ENCODE measurements at places on chromosomes 2 and 18. TPM values are rescaled to one million over a fixed set of nuclear protein-coding genes. Genes with fewer than 3 reads are reported as not detected.

DNA sequence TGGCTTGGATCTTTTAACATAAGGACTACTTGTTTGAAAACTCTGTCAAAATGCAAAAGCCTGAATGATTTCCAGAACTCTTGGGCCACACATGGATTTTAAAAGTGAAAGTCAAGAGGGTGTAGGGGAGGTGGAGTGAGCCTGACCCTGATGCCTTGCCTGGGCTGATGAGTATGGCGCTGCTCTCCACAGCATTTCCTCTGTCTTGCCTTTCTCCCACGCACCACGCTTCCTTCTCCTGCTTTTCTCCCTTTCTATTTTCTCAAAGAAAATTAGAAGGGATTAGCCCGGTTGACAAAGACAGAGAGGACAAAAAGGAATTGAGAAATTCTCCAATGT lies 207.0 kb upstream of the CCDC68 start:
- H3K27me3 ChIP-seq: no peaks in the 10 kb centered on the region
- H3K27ac ChIP-seq: no peak overlapping the region
- no peaks in the 10 kb centered on the region for H3K4me1 ChIP-seq
- no peak for DNase-seq
- no peak overlapping the region for H3K4me3 ChIP-seq
- peaks cover 5% of the 10 kb centered on the region for H3K36me3 ChIP-seq

DNA sequence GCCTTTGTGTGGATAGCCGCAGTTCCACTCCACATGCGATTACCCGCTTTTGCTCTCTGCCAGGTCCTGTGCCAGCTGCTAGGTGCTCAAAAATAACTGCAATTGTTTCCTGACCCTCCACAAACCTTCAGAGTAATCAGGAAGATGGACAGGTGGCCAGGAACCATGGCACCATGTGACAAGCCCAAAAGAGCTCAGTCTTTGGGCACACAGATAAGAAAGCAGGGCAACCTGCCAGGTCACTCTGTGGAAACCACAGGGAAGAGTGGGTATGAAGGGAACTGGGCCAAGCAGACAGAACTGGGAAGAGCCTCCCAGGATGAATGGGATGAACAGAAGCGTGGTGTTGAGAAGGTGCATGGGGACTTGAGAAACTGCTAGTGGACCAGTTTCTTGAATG lies 79.4 kb upstream of the AGAP1 start:
- no peaks in the 10 kb centered on the region for H3K27me3 ChIP-seq
- H3K4me3 ChIP-seq: no peak overlapping the region
- DNase-seq: no peak
- no peak overlapping the region for H3K27ac ChIP-seq
- H3K4me1 ChIP-seq: peaks cover 7% of the 10 kb centered on the region

DNA sequence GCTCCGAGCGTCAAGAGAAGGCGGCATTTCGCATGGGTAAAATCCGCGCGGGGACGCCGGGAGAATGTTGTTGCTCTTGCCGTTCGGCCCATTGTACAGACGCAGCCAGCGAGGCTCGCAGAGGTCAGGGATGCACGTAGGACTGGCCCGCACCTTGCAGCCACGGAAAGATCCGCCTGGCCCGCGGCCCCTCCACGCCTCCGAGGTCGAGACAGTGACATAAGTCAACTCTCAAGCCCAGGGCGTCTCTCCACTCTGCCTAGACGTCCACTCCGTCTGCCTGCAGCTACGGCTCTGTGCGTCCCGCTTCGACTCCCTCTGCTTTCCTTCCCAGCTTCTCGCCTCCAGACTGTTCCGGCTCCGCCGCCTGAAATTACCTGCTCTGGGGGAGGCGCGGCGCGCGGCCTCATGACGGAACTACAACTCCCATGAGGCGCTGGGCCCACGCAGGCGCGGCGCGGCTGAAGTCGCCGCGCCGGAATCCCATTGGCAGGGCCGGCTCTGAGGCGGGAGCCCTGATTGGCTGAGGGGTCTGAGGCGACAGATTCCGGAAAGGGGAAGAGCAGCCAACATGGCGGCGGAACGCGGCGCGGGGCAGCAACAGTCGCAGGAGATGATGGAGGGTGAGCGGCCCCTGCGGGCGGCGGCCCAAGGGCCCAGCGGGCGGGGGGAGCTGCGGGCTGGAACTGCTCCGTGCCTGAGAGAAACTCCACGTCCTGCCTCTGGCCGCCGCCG lies at the start of gene PPP1R7:
Gene PPP1R7, plus strand, starts transcription at position 543 of the 735 bp plus-strand sequence. Its CDS starts 29 bp downstream, at position 572.
- H3K36me3 ChIP-seq: no peaks in the 10 kb centered on the region
- H3K27ac ChIP-seq: peak within 1 kb of the TSS; percentile 96
- no peaks in the 10 kb centered on the region for H3K27me3 ChIP-seq
- peak; percentile 97 for DNase-seq
- peaks cover 27% of the 10 kb centered on the region for H3K4me1 ChIP-seq

The TWSG1 gene
- 18.3 TPM for total RNA-seq

GRCh38 chr2:222753251-222753824 lies 81.9 kb downstream of the MOGAT1 start:
- no peak overlapping the region for H3K27ac ChIP-seq
- H3K36me3 ChIP-seq: no peaks in the 10 kb centered on the region
- no peak for DNase-seq
- H3K4me3 ChIP-seq: no peak overlapping the region
- 0 out of 2 replicates have a peak, but pooled peaks cover 2% of the 10 kb centered on the region for H3K27me3 ChIP-seq

GRCh38 chr2:3042601-3043585 lies 334.7 kb downstream of the EIPR1 start:
- H3K4me1 ChIP-seq: no peaks in the 10 kb centered on the region
- H3K27ac ChIP-seq: no peak overlapping the region
- no peak for DNase-seq
- no peaks in the 10 kb centered on the region for H3K36me3 ChIP-seq

- no peaks in the 10 kb centered on the region for H3K27me3 ChIP-seq
- H3K4me1 ChIP-seq: no peaks in the 10 kb centered on the region
- no peak for DNase-seq
These were observed 23.5 kb downstream of the ELP2 start for GRCh38 chr18:36153203-36153602.
